Activated naive CD4-positive, alpha-beta T cell (primary cell): ENCODE measurements at places on chromosomes 11 and 22.

DNA sequence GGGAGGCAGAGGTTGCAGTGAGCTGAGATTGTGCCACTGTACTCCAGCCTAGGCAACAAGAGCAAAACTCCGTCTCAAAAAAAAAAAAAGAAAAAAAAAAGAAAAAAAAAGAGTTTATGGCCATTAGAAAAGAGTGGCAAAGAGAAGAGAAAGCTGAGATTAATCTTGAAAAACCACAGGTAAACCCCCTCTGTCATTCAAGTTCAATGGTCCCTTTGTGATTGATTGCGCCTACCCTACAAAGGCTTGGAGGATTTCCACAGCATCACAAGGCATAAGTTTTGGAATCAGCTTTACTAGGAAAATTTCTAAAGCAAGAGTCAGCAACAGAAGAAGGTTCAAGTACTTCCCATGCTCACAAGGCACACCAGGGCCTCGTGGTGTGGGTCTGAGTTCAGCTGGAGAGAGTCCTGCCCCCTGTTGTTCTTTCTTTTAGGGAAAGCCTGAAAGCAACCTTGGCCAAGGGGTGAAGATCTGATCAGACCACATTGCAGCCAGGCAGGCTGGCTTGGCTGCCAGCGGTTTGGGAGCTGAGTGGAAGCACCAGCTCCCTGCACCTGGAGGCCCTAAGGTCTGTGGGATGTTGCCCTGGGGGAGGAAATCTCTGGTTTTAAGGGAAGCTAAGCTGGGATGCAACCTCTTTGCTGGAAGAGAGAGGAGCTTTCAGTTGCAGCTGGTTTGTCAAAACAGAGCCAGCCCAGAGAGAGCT, 41.8 kb downstream of the SLN start:
- DNase-seq = no peak

GRCh38 chr11:131682373-131683015, 312.1 kb downstream of the NTM start:
- DNase-seq = no peak

- DNase-seq = peak; percentile 56
Observed at GRCh38 chr11:68003846-68004550, at the start of gene UNC93B1. TSS of gene UNC93B1 (minus strand) at chr11:68004097. CDS start at chr11:68004043, 54 bp downstream.

GRCh38 chr22:48940266-48941032, 887.2 kb downstream of the BRD1 start:
- no peak for DNase-seq

GRCh38 chr22:19645391-19645790, 68.9 kb upstream of the SEPTIN5 start:
- no peak for DNase-seq

- no peak for DNase-seq
Observed at GRCh38 chr11:107713009-107713408, 1.2 kb upstream of the SLN start.

DNA sequence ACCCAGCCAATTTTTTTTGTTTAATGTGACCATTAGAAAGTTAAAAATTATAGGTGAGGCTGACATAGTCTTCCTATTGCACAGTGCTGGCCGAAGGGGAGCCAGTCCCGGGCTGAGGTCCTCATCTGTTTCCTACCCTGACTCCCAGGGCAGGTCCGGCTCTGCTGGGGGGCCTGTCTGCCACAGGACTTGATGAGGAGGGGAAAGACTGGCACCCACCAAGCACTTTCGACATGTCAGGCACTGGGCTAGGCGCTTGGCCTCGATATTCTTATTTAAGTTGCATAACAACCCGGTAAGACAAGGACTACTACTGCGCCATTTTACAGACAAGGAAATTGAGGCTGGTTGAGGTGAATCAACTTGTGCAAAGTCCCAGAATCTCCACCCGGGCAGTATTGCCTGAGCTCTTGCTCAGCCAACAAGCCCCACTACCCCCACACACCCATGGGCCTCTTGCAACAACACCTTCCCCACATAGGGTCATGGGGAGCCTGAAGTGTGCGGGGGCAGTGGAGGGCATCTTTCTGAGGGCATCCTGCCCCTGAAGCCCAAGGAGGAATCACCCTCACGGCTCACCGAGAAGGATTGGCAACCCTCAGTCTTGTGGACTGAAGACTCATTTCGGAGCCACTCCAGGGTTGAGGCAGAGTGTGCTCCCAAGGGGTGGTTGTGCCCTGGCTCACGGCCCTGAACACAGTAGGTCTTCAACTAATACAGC, 62.7 kb upstream of the LINC01488 start:
- DNase-seq = no peak

- DNase-seq = no peak
Observed at GRCh38 chr11:1358286-1358685, 31.4 kb upstream of the BRSK2 start.

DNA sequence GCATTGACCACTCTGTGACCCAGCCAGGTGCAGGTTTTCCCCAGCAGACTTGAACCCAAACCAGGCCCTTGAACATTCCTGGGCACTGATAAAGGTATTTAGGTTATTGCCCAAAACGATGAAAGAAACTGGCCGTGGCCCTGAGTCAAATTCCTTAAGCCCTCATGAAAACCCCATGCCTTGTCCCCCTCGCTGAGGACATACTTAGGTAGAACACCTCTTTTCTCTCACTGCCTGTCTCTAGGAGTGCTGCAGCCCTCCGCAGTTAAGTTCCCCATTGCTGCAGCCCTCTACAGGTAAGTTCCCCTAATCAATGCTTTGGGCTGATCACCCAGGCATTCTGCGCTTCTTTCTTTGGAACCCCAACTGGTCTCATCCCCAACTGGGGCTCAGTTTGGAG, 961.6 kb downstream of the TBC1D22A start:
- DNase-seq = no peak

DNA sequence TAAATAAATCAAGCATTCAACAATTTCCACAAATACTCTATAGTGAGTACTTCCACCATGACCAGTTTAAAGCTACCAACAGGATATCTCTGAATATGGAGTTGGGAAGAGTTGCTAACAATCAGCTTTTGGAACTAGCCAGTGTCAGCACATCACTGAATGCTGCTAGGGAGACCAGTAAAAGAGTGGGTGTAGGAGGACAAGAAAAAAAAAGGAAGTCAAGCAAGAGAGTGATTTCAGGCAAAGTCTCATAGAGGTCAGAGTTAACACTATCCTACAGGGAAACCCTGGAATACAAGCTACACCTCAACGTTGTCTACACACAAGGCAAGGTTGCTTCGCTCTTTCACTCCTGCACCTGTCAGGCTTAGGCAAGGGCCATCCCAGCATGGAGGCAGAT, 24.2 kb downstream of the EIF3F start:
- no peak for DNase-seq

GRCh38 chr22:37176464-37177061, 11.5 kb downstream of the C1QTNF6 start:
- no peak for DNase-seq

GRCh38 chr11:36130401-36130800, 158.8 kb downstream of the COMMD9 start:
- DNase-seq = no peak

GRCh38 chr11:72834905-72835304, 20.7 kb downstream of the ATG16L2 start:
- DNase-seq = no peak

- no peak for DNase-seq
Observed at GRCh38 chr11:126419801-126420697, 64.6 kb downstream of the ST3GAL4 start.

- no peak for DNase-seq
Observed at GRCh38 chr11:73469401-73469800, 93.2 kb downstream of the RELT start.

GRCh38 chr11:119537306-119538253, 114.6 kb upstream of the THY1 start:
- DNase-seq = no peak

GRCh38 chr22:40542821-40543540, 93.5 kb downstream of the MRTFA start:
- DNase-seq = no peak

DNA sequence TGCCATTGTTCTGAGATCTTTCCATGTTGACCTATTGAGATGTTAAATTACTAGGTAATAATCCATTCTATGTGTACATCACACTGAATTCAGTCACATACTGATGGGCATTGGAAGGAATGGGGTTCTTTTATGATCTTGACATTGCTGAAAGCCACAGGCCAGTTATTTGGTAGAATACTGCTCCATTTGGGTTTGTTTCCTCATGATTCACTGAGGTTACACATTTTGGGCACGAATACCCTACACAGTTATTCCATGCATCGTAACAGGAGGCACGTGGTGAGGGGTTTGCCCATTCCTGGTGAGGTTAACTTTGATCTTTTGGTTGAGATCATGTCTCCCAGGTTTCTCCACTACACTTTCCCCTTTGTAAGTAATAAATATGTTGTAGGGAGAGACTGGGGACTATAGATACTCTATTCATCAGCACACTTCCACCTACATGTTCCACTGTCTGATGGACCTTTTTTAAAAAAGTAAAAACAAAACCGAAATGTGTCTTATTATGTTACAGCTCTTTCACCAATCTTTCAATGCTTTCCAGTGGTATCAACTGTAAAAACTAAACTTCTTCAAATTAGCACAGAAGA, 12.0 kb upstream of the FOLR1 start:
- DNase-seq = no peak

GRCh38 chr22:46091277-46091977, 58.9 kb upstream of the PPARA start:
- DNase-seq = no peak
